Lung (tissue), 17 donors: ENCODE measurements at places on chromosomes 2 and 18. TPM values are rescaled to one million over a fixed set of nuclear protein-coding genes. Genes with fewer than 3 reads are reported as not detected.

DOK6 gene
- 1.1 TPM for polyA plus RNA-seq

BUB1 gene
- 2.4 TPM for polyA plus RNA-seq

DIPK1C gene
- 0.02 TPM for polyA plus RNA-seq

GAREM2 gene
- polyA plus RNA-seq = 1.5 TPM

ARHGAP25 gene
- polyA plus RNA-seq = 19.0 TPM
